ENCODE measurements at places on chromosomes 1 and 21.

DNA sequence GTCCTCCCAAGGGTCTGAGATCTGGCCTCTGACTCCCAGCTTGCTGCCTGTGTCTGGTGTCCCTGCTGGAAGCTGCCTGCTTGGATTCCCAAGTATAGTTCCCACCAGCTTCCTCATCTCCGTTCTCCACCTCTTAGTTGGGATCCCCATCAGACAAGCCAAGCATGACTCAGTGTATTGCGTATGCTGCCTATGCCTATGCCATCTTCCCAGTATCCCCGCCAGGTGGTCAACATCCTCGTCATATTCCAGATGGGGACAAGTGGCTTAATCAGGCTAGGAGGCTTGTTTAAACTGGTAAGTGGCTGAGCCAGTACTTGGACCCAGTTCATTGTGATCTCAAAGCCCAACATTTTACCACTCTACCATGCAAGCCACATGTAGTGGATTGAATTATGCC lies 204.4 kb downstream of the GRIK3 start:
- no peak for DNase-seq

- DNase-seq, result no peak
These were observed 45.2 kb downstream of the H3-3A start for GRCh38 chr1:226107471-226108460.

DNA sequence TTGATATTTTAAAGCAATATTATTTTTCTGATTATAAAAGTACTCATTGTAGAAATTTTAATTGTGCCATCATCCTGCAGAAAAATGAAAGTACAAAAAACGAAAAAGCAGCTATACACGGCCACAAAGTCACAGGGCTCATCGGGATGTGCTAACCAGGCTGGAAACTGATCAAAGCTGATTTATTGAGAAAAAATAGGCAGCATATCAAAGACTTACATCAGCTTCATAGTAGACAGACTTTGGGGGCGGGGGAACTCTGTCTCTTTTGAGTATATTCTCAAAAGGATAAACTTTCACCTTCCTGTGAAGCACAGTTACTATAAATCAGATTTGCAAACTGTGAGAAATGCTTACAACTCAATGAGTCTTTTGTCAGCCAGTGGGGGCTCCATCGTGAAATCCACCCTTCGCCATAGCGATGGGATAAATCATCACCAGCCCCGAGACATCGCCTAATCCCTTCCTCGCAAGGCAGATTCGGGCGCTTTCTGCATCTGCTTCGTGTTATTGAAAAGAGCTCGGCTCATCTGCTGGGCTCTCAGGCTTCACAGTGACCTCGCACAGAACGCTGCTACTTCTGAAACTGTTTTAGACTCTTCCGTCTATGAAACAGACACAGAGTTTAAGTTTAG lies 69.2 kb upstream of the ERG start:
- DNase-seq, result no peak

GRCh38 chr1:118257946-118258345 lies 72.9 kb upstream of the SPAG17 start:
- no peak for DNase-seq

DNA sequence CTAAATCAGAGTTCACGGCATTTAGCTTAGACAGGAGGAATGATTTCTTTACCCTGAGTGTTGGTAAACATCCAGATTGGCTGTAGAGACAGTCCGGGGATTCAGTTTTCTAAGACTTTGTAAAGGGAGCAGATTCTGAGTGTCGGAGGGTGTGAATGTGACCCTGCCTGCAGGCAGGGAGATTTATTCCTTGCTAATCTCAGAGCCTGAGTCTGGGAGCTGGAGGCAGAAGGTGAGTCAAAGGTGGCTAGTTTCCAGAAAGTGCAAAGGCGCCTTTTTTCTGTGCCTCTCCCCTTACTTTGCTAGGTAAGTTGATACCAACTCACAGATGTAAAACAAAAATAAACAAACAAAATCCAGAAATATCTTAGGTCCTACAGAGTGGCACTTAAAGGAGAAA lies 11.7 kb downstream of the ATP1B1 start:
- DNase-seq, result no peak

GRCh38 chr1:207286786-207287468 lies 34.6 kb upstream of the CD55 start:
- no peak for DNase-seq

GRCh38 chr1:169305948-169306347 lies 61.6 kb downstream of the NME7 start:
- no peak for DNase-seq

- no peak for DNase-seq
These were observed 445.8 kb upstream of the VAMP3 start for GRCh38 chr1:7325254-7325653.

DNA sequence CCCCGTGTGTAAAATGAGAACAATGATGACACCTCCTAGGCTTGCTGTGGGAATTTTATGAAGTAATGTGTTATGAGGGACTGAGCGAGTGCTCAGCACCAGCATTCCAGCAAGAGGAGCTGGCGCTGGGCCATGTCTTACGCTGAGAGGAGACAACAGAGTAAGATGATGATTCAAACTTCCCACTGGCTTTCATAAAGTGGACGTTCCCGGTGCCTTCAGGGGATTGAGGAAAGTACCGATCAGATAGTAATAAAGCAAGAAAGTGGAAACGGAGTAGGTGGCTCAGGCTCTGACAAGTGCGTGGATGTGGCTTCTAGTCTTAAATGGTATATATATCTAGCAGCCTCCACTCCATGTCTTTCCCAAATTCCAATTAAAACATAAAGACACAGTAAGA lies 23.8 kb downstream of the EPHA10 start:
- no peak for DNase-seq

All from stimulated activated CD8-positive, alpha-beta memory T cell treated with anti-CD3 and anti-CD28 coated beads, Interleukin-7, amount 100 ng/mL, for 4 hours (primary cell).